ENCODE measurements at places on chromosomes 7 and 10.

DNA sequence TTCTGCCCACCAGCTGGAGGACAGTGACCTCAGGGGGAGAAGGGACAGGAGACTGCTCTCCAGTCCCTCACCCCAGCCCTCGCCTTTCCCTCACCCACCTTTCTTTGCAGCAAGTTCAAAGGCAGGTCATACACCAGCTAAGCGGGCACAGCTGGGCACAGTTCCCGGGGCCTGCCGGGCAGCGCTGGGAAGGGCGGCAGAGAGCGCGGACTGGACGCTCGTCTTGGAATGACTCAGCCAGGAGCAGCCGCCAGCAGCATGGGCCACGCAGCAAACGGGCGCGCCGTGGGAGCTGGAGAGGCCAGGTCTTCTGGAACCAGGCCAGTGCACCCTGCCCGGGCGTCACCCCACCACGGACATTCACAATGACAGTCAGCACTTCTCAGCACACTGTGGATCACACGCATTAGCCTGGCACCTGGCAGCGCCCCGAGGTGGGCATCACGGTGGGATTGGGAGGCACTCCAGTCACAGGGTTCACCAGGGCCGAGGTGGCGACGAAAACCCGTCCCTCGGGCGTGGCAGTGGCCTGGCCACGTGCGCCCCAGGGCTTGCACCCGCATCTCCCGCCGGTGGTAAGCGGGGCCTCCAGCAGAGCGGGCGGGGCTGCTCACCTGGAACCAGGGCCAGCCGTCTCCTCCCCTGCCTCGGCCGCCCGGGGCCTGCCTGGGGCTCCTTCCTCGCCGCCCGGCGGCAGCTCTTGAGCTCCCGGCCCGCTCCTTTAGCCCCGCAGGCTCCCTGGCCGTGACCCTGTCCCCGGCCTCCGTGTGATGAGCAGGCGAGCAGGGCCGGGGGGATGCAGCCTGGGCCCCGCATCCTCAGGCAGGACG lies 29.0 kb upstream of the WDFY4 start:
- DNase-seq = peak; percentile 47

- no peak for DNase-seq
Measured at GRCh38 chr10:44366941-44367630, 17.8 kb downstream of the CXCL12 start.

DNA sequence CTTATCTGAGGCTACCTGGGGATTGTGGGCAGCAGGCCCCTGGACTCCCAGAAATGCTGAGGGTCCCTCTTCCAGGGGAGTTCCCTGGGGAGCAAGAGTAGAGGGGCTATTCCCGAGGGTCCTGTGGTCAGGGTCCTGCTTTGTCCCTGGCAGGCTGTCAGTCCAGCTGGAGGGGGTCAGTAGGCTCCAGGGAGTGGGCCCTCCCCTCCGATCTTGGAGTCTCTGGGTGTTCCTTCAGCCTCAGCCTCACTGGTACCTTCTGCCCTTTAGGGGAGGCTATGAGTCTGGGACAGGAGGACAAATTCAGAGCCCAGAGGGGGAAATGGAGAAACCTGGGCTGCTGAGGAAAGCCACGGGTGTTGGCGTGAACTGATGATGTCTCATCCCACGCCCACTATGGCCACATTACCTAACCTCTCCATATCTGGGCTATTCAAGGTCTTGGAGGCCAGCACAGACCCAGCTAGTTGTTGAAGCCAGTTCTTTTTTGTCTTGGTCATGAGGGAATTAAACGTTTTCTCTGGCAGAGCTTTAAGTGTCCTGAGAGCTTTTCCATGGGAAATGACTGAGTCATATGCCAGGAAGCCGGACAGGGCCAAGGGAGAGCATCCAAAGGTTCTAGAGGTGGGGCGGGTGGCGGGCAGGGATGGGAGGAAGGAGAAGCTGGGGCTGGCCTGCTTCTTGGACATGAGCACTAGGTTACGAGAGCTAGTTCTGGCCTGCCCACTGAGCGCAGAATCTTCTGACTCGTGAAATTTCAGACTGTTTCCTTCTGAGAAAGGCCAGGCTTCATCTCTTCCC lies 6.2 kb downstream of the CALHM2 start:
- DNase-seq = no peak

DNA sequence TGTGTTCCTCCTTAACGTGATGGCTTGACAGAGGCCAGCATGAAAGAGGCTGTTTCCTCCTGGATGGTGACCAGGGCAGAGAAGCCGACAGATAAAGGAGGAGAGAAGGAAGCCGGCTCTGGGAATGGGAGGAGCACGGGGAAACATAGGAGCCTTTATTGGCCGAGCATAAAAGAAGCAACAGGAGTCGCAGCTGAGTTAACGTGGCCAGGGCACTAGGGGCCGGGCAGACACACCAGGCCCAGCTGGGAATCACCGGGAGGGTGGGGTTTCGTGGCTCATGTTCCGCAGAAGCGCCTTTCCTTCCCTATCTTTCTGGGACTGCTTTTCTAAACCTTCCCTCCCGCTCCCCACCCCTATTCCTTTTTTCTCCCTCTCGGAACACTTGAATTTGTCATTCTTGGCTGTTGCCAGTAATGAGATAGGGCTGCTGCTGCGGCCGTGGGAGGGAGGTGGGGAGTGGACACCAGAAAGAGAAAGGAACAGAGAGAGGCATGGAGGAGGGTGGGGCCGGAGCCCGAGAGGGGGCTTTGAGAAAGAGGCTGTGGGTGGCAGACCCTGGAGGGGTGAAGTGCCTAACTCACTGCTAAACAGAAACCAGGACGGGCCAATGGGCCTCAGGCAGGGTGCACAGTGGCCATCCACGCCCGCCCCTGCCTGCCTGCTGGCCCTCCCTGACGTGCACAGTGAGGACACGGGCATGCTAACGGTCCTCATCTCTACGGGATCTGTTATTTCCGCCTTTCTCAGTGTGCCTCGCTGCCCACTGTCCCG lies 65.2 kb downstream of the COL13A1 start:
- peak; percentile 50 for DNase-seq

DNA sequence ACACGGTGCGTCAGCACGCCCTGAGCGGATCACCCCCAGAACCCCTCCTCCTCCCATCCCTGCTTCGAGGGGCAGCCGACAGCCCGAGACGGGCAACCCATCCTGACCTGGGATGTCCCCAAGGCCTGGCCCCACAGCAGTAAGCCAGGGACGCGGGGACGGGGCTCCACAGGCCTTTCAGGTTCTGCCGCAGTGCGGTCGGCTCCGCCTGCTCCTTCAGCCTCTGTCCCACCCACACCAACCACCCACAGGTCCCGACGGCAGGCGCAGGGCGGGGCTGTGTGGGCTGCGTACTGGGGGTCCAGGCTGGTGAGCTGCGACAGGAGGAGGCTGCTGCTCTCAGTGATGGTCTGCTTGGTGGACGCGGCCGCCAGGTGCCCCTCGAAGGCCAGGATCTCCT lies 16.7 kb downstream of the INTS1 start:
- no peak for DNase-seq

GRCh38 chr10:68086011-68086410 lies 10.9 kb upstream of the HERC4 start:
- no peak for DNase-seq

DNA sequence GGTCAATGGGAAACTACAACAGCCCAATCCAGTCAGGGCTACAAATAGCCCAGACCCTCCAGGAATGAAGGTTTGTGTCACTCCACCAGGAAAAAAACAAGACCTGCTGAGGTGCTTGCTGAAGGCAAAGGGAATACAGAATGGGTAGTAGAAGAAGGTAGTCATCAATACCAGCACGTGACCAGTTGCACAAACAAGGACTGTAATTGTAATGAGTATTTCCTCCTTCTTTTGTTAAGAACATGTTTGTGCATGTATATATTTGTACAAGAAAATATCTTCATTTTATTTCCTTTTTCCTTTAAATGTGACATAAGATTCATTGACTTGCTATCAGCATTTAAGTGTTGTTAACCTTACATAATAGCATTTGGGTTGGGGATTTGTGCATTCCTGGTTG lies 229.3 kb downstream of the IMMP2L start:
- DNase-seq = no peak

GRCh38 chr10:25501912-25502311 lies 327.1 kb downstream of the GPR158 start:
- DNase-seq = no peak

GRCh38 chr7:16744518-16745250 lies 8.9 kb upstream of the TSPAN13 start:
- no peak for DNase-seq

DNA sequence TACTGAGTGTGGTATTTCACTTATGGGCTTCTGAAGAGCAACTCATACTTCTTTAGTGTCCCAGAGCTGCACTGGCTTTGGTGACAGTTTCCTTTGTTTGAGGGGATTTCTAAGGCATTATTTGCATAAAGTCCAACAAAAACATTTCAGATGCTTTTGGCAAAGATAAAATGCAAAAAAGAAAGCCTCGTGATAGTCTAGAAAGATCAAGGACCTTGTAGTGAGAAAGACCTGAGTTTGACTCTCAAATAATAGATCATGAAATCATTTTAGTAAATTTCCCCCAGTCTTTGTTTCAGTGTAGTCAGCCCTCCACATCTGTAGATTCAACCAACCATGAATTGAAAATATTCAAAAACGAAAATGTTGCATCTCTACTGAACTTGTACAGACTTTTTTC lies 107.4 kb downstream of the EEPD1 start:
- no peak for DNase-seq

DNA sequence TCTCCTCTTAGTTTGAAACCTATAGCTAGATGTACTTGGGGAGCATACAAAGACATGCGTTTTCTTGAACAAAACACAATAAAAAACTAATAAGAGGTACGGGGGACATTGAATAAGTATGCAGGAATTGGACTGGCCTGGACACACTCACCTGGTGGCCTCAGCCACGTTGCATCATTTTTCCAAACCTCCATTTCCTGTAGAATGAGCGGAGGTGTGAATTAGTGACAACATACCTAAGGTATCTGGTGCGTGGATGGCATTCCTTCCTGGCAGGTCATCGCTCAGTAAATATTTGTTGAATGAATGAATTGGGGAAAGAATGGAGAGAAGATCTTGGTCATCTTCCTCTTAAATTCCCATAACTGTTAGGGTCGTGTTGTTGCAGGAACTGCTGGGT lies 103.2 kb upstream of the CTBP2 start:
- DNase-seq = no peak

GRCh38 chr7:88310956-88311674 lies 4.4 kb upstream of the STEAP4 start:
- DNase-seq = no peak

DNA sequence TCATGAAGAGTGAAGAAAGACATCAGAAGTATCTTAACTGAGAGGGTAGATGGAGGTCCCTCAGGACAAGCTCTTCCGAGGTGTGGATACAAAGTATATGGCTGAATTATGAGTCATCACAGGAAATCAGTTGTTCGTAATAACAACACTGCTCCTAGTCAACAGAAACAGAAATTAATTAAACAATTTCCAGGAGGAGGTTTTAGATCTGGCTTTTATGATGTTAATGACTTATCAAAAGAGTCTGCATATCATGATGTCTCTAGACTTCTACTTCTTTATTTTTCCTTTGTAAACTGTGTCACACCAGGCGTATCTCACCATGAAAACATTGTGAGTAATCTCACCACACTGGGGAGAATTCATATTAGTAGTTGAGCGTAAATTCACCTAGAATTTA lies 31.2 kb downstream of the OSBPL3 start:
- no peak for DNase-seq

- DNase-seq = peak; percentile 2
Measured at GRCh38 chr10:92200564-92200963, 90.3 kb downstream of the CPEB3 start.

GRCh38 chr10:101843032-101844021 lies at the start of gene KCNIP2:
Gene KCNIP2, minus strand, starts transcription at chr10:101843800. Its CDS starts 232 bp downstream, at chr10:101843568.
- DNase-seq = peak; percentile 57

DNA sequence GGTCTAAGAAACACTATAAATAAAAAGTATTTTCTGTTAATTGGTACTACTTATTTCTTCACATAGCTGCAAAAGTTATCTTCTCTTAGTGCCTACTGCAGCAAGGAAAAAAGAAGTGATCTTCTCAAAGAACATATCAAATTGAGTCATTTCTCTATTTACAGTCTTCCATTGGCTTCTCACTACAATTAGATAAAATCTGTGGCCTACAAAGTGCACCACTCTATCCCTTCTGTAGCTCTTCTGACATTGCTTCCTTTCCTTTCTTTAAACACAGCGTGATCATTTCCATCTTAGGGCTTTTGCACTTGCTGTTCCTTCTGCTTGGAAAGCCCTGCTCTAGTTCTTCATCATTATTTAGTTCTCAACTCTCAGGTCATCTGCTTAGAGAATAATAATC lies 44.7 kb downstream of the MXI1 start:
- DNase-seq = no peak

- no peak for DNase-seq
Measured at GRCh38 chr10:126598009-126598408, 72.5 kb downstream of the C10orf90 start.

DNA sequence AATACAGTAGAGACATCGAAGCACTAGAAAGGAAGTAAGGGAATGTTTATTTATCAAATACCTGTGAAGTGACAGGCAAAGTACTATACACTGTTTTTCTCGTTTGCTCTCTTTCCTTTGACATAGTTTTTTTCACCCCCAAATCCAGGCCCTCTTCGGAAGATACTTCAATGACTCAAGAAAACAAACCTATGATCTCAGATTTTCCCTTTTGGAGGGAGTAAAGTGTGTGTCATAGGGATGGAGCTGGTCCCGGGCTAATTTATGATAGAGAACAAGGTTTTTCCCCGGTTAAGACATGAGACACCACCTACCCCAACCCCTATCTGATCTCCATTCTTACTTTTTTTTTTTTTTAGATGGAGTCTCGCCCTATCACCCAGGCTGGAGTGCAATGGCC lies 61.7 kb downstream of the MAP3K8 start:
- no peak for DNase-seq

DNA sequence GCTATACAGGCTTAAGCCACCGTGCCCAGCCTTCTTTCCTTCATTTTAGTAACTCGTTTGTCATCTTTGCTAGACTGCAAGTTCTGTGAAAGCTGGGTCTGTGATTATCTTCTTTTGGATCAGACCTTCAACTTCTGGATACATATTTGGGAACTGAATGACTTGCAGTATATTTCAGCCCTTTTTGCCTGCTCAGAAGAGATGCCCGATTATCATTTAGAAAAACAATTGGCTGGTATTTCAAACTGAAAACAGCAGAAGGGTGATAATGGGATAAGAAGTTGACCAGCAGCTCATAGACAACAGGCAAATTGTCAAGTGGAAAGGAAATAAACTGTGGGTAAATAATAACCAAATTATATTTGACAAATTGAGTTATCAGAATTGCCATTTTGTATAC lies 14.6 kb downstream of the RSBN1L start:
- DNase-seq = no peak

All from NCI-H510A (cell line).